ENCODE measurements at places on chromosomes 6 and 20.

DNA sequence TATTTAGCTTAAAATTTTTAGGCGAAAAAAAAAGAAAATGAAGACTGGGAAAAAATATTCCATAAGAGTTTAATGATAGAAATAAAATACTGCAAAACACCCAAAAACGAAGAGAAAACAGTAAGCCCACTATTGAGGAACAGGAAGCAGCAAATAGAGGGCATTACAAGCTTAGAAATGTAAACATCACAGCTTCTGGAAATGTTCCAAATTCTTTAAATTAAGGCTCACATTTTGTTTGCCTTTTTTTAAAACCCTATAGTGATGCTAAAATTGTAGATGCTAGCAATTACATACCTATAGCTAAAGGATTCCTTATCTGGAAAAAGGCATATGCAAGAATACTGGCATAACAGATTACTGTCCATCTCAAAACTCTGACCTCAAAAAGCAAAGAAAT, 248.6 kb downstream of the KHDRBS2 start:
- no peaks in the 10 kb centered on the region for H3K27me3 ChIP-seq
- DNase-seq: no peak
- H3K4me3 ChIP-seq: no peak overlapping the region
- no peaks in the 10 kb centered on the region for H3K4me1 ChIP-seq
- H3K27ac ChIP-seq: no peak overlapping the region

DNA sequence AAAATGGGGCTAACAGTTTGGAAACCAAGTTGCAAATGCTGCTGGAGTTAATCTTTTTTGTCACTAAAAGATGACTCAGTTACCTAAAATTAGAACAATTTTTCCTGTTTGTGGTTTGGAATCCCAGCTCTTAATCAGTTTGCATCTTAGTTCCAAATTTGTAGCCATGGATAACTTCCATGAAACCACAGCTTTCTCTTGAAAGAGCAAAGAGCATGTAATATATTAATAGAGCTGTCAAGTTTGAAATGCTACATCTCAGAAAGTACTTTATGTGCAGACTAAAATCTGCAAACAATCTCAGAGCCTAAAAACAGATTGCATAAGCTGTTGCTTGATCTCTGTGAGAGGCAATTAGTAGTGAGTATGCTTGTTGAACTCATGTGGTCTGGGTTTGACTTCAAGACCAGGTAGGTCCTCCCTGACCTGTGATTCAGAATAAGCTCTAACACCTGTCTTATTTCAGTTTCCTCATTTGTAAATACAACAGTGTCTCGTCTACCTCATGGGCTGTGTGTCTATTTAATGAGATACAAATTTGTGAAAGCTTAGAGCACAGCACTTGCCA, 23.5 kb downstream of the DHX35 start:
- DNase-seq: no peak
- peaks cover 20% of the 10 kb centered on the region for H3K4me1 ChIP-seq
- no peak overlapping the region for H3K4me3 ChIP-seq
- no peak overlapping the region for H3K27ac ChIP-seq
- no peaks in the 10 kb centered on the region for H3K27me3 ChIP-seq

GRCh38 chr6:167832497-167833395, 6.0 kb downstream of the AFDN start:
- H3K36me3 ChIP-seq: no peaks in the 10 kb centered on the region
- peaks cover 31% of the 10 kb centered on the region for H3K4me1 ChIP-seq
- H3K4me3 ChIP-seq: peak overlapping the region; percentile 63
- no peak for DNase-seq
- peaks cover 63% of the 10 kb centered on the region for H3K27me3 ChIP-seq

- no peak overlapping the region for H3K27ac ChIP-seq
- no peaks in the 10 kb centered on the region for H3K27me3 ChIP-seq
- H3K36me3 ChIP-seq: no peaks in the 10 kb centered on the region
- H3K4me1 ChIP-seq: peaks cover 3% of the 10 kb centered on the region
- no peak for DNase-seq
Measured at GRCh38 chr6:84601366-84601765, 163.0 kb downstream of the TBX18 start.

DNA sequence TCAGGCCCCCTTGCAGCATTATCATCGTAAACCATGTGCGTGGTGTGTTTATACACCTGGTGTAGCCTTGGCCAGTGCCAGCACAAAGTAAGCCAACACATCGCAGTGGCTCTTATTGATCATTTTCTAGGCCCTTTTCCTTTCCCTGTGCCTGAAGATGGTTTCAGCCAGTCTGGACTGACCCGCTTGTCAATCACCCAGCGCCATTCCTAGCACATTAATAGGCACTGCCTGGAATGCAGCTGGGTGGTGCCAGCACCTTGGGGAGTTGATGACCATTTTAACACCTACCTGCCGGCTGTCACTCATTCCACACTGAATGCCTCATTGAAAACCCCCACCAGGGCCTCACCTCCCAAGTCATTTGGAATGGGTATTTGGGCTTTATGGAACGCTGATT, 4.9 kb upstream of the UQCC2 start:
- H3K4me1 ChIP-seq: peaks cover 4% of the 10 kb centered on the region
- H3K36me3 ChIP-seq: no peaks in the 10 kb centered on the region
- no peak for DNase-seq
- H3K27ac ChIP-seq: no peak overlapping the region
- H3K4me3 ChIP-seq: no peak overlapping the region
- H3K27me3 ChIP-seq: peaks cover 18% of the 10 kb centered on the region

DNA sequence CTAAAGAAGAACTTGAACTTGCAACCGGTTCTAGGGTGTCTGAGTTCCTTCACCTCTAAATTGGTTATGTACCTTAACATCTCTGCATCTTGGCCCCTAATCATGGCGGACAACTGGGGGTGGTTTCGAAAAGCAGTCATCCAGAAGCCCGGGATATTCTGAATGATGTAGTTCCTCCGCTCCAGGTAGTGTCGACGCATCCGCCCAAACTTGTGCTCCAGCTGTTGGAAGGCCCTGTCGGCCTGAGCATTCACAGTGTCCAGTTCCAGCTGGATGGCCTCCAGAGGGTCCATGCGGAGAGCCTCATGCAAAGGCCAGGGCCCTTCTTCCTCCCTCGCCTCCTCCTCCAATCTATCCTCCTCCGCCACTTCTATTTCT, 887 bp downstream of the TSPYL1 start:
- H3K27ac ChIP-seq: peak overlapping the region; percentile 99
- DNase-seq: no peak
- H3K27me3 ChIP-seq: no peaks in the 10 kb centered on the region
- peak overlapping the region; percentile 99 for H3K4me3 ChIP-seq
- H3K36me3 ChIP-seq: peaks cover 37% of the 10 kb centered on the region

- no peak for DNase-seq
- no peak overlapping the region for H3K4me3 ChIP-seq
- H3K36me3 ChIP-seq: no peaks in the 10 kb centered on the region
- H3K27ac ChIP-seq: no peak overlapping the region
Measured at GRCh38 chr20:33076662-33077372, 2.6 kb upstream of the BPIFB4 start.

GRCh38 chr6:16985513-16986284, 116.2 kb upstream of the STMND1 start:
- no peaks in the 10 kb centered on the region for H3K36me3 ChIP-seq
- no peak overlapping the region for H3K27ac ChIP-seq
- DNase-seq: no peak
- no peak overlapping the region for H3K4me3 ChIP-seq
- H3K4me1 ChIP-seq: no peaks in the 10 kb centered on the region

- peaks cover 1% of the 10 kb centered on the region for H3K4me1 ChIP-seq
- no peak overlapping the region for H3K4me3 ChIP-seq
- DNase-seq: no peak
- no peaks in the 10 kb centered on the region for H3K36me3 ChIP-seq
- peaks cover 9% of the 10 kb centered on the region for H3K27me3 ChIP-seq
- H3K27ac ChIP-seq: no peak overlapping the region
Measured at GRCh38 chr6:75300531-75300855, 15.9 kb upstream of the TMEM30A start.

DNA sequence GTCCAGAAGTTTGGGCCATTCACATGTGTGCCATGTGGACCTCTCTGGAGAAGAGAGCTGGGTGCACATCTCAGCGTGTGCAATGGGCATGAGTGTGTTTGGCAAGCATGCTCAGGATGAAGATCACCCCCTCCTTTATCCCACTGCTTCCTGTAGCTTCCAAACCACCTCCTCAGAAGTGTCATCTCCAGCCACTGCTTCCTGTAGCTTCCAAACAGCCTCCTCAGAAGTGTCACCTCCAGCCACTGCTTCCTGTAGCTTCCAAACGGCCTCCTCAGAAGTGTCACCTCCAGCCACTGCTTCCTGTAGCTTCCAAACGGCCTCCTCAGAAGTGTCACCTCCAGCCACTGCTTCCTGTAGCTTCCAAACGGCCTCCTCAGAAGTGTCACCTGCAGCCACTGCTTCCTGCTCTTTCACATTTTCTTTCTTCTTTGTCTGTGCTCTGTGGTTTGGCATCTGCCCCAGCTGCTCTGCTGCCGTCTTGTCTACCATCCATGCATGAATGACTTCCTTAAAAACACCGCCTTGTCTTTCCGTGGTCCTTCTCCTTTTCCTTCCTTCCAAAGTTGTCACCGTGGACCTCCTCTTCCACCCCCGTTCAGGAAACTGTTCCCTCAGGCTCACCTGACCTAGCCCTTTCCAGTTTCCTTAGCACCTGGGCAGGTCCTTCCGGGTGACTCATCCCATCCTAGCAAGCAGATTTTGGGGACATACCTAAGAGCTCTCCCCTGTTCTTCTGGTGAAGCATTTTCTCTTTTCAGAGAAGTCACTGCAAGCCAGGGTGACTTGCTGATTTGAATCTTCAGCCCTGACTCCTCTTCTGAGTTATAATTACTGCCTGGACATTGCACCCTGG, 43.5 kb upstream of the TIAM2 start:
- peak overlapping the region; percentile 55 for H3K27ac ChIP-seq
- H3K4me3 ChIP-seq: peak overlapping the region; percentile 2
- no peaks in the 10 kb centered on the region for H3K27me3 ChIP-seq

All from T-helper 2 cell treated with Interferon-gamma antibody and Interleukin-4, amounts not matched to agents 5 μg/mL and 100 μg/mL, for 36 hours (primary cell).